Left lobe of liver (tissue), 2 donors: ENCODE measurements at places on chromosomes 5 and 9. TPM values are rescaled to one million over a fixed set of nuclear protein-coding genes. Genes with fewer than 3 reads are reported as not detected.

The ZNF782 gene
- total RNA-seq: 3.5 TPM

The FBP1 gene
- total RNA-seq: 476 TPM

DNA sequence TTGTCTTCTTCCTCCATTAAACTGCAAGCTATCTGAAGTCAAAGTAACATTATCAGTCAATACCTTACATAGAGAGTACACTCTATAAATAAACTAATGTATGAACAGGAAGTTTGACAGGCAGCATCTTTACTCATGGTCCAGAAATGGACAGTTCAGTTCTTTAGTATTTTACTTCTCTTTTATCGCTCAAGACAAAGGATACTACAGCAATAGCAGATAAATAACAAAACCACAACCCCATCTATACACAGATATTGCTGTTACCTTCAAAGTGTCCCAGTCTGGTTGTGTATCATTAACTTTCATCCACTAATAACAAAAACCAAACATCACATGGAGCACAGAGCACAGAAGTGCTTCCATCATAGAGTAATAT is 46.4 kb downstream of the SEMA5A start:
- DNase-seq: no peak

DNA sequence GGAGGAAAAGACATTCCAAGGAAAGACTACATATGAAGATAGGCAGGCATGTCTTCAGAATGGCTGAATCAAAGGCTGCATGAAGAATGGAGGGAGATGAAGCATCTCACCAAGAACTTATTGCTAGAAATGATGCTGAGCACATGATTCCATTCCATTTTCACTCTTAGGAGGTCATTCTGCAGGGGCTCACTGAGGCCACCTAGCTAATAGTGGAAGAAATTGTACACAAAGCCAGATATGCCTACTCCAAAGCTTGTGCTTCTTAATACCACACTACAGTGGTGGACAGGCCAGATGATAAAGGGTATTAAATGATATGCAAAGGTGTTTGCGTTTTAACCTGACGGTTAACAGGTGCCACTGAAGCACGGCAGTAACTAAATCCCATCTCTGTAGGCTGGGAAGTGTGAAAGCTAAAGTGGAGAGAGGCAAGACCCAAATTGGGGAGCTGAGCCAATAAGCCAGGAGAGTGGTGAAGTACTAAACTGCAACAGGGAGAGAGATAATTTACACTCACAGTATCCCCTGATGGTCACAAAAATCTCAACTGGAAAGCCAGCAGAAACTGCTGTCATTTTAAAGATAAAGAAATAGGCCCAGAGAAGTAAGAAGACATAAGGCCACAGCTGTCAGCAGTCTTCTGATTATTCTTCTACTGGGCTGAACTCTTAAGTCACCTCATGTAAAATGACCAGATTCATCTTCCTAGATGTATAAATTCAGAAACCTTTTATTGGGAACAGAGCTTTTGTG is 14.6 kb downstream of the NDUFA8 start:
- DNase-seq: no peak

DNA sequence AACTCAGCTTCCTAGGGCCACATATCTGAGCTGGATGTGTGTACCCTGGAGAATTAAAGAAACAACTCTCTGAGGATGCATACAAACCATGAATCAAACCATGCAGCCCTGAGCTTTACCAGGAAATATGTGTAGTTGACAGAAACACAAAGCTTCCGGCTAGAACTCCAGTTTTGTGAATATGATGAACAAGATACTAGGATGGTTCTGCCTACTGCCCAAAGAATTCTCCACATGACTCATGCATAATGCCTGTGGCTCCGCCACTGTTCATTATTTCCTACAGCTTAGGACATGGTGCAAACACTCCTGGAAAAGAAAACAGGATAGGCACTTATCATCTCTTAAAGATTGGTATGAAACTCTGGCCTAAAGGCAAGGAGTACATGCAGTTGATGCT is 343.4 kb downstream of the DNAH5 start:
- no peak for DNase-seq

GRCh38 chr5:128826275-128826674 is 139.0 kb upstream of the SLC27A6 start:
- DNase-seq: no peak

- no peak for DNase-seq
Observed at GRCh38 chr5:2582507-2582906, 169.0 kb downstream of the IRX2 start.

DNA sequence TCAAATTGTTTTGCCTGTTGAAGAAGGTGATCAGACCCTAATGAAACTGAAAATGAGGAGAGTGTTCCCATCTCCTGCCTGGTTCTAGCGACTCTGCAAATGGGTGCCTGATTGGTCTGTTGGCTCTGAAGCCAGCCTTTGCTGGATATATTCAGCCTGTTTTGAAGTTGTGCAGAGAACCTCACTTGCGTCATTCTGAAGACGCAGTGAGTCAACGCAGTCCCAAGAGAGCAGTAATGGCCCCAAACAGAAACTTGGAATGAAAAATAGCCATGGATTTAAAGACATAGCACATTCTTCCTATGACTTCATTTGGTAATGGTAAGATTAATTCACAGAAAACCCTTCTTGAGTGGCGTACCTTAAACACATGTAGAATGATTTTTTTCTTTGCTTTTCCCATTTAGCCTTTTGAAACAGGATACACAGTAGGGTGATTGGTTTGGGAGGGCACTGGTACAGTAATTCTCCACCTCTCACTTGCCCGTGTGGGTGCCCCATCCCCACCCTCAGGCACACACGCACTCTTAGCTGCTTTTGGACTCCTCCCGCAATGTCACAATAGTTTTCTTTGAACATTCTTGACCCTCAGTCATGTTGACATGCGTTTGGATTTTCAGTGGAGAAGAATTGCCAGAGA is 54.1 kb upstream of the ABL1 start:
- DNase-seq: no peak

DNA sequence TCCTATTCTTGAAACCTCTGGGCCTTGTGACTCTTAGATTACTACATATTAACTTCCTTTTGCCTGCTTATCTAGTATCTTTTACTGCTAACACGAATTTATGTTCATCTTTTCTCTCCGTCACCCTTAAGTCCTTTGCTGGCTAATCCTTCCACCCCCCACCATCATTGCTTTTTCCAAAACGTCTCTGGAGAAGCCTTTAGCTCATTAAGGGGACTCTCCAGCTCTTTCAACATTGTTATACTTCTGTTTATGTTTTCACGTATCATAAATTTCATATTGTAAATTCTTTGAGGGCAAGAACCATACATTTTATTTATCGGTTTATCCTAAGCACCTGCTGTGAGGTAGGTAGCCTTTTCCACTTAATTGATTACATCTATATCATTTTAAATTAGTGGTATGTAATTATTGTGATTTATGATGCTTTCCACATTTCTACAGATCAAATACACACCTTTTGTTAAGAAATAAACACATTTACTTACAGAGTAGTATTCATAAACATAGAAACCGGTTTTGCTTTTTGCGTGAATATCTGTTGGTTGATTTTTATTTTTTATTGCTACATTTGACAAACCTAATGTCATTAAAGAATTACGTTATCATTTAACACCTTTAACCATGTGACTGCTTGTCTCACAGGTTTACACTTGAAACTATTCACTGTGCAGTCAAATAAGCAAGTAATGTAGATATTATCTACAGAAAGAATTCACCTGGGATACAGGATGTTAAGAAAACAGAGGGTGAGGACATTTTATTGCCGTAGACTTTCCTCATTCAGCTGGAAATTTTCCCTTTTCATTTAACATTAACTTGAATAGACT is 15.4 kb upstream of the SNX2 start:
- DNase-seq: no peak
